ENCODE measurements at places on chromosomes 3 and 15. TPM values are rescaled to one million over a fixed set of nuclear protein-coding genes. Genes with fewer than 3 reads are reported as not detected.

Gene SLC15A2
- total RNA-seq = 0.77 TPM

Gene SEMA3G
- total RNA-seq = 23.1 TPM

Gene CAV3
- total RNA-seq = not detected

Gene CGNL1
- total RNA-seq = 40.0 TPM

Gene ADGRG7
- total RNA-seq = not detected

Gene GP9
- total RNA-seq = not detected

DNA sequence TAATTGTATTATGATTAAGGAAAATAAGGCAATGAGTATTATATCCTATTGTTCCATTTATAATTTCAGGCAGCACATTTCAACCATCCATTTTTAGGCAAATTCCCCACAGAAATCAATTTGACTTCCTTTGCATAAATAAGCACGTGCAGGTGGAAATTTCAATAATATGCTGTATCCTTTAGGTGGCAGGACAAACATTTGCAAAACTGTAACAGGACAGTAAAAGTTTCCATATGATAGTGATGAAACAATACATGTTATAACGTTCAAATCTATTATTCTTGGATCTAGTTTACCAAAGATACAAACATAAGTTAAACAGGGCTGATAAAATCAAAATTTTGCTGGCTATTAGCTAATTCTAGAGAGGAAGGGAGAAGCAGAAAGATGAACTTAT, 8.5 kb downstream of the UACA start:
- H3K27me3 ChIP-seq = no peaks in the 10 kb centered on the region
- no peaks in the 10 kb centered on the region for H3K36me3 ChIP-seq
- H3K27ac ChIP-seq = no peak overlapping the region
- H3K4me1 ChIP-seq = peaks cover 4% of the 10 kb centered on the region

- H3K27me3 ChIP-seq = no peaks in the 10 kb centered on the region
- H3K4me1 ChIP-seq = peaks cover 32% of the 10 kb centered on the region
- H3K27ac ChIP-seq = peak overlapping the region; percentile 89
- no peak for DNase-seq
These were observed 9.6 kb downstream of the VGLL4 start for GRCh38 chr3:11634081-11634635.

DNA sequence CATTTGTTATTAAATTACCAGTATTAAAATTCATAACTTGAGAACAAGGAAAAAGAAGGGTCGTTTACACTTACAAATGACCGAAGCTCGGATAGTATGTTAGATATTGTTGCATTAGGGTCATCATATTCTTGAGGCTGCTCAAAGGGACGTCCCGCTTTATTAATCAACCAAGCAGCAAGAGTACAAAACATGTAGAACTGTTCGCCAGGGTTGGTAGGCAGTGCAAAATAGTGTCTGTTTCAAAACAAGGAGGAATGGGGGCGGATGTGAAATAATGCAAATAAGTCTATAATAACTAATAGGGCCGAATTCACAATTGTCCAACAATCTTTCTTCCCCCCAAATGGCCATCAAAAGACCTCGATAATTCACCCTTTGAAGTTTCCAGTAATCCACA, 2.9 kb downstream of the IFT57 start:
- no peak for DNase-seq
- H3K27me3 ChIP-seq = no peaks in the 10 kb centered on the region
- H3K36me3 ChIP-seq = no peaks in the 10 kb centered on the region
- no peak overlapping the region for H3K27ac ChIP-seq
- H3K4me3 ChIP-seq = no peak overlapping the region

DNA sequence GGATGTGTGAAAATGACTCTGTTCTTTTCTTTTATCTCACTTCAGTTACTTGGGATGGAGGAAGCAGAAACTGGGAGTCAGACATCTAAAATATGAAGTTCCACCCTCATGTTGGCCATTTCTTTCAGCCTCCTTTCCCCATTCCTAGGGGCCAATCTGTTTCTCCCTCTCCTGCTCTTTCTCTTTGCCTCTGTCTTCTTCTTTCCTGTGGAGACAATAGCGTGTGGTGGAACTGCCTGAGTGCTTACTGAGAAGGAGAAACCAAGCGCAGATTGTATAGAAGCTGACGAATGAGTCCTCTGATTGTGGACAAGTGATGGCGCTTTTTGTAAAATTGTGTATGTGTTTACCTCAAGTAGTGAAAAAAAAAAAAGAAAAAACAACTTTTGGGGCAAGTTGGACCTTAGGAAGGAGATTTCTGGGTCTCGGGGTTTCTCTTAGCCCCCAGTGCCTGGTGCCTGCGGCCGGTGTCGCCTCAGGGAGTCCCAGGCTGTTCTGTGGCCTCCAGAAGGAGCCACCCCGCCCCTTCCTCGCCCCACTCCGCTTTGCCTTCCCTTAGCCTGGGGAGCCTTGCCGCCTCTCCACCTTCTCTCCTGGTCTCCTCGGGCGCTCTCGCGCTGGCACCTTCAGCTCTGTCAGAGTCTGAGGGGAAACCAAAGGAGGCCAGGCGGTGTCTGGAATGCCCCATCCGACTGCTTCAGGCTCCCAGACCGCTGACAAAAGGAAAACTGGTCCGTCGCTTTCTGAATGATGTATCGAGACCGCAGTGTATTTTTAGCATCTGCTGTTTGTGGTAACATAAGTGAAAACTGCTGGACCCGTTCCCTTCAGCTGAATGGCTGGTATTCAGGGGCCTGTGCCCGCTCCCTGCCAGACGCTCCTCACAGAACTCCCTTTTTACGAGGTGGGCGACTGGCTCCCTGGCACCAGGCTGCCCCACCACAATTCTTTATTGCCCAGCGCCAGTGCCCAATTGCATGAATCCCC, 30.1 kb downstream of the SCG5 start:
- no peaks in the 10 kb centered on the region for H3K27me3 ChIP-seq
- no peak overlapping the region for H3K27ac ChIP-seq
- no peak for DNase-seq
- H3K4me1 ChIP-seq = no peaks in the 10 kb centered on the region
- H3K36me3 ChIP-seq = no peaks in the 10 kb centered on the region

DNA sequence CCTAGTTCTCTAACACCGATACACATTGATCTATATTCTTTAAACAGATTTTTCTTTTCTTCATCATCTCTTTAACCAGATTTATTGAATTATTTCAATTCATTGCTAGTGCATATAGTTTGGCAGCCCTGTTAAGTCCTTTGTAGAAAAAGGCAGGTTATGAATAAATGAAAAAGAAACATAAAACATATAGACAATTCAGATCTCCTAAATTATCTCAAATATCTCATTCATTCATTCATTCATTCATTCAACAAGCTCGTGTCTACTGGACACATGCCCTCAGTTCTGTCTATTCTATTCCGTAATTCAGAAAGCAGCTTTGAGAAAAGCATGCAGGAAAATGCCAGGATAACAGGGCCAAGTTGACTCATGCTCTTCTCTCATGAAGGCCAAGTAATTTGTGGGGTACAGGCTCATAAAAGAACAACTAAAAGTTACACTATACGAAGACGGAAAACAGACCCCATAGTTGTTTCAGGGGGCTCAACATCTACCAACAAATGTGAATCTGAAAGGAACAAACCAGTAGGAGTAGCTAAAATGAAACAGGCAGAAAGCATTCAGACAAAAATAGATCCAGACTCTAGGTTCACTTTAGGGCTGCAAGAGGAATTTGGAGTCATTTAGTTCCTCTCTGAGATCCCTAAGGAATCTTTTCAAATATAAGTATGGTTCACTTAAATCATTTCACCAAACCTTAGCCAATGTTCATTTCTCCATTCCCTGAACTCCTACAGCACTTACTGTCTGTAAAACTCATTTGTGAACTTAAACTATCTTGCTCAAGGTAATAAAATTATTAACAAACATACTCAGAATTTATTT, 7.5 kb downstream of the ZNF148 start:
- H3K4me3 ChIP-seq = no peak overlapping the region
- H3K27ac ChIP-seq = no peak overlapping the region

DNA sequence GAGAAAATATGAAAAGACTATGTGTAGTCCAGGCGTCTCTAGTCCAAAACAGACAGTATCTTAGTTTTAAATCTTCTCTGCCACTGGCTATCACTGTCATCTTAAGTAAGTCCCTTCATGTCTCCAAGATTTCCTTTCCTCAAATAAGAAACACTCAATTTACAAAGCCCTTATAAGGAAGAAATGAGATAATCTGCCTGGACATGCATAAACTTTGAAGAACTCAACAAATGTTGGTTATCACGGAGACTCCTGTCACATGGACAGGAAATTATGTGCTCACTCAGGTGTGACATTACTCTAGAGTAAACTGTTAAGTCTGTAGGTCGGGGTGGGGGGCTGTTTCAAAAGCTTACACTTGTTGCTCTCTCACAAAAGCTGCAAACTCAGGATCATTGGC, 91.9 kb downstream of the IMPG2 start:
- no peak overlapping the region for H3K4me3 ChIP-seq
- H3K27ac ChIP-seq = no peak overlapping the region
- H3K27me3 ChIP-seq = no peaks in the 10 kb centered on the region

DNA sequence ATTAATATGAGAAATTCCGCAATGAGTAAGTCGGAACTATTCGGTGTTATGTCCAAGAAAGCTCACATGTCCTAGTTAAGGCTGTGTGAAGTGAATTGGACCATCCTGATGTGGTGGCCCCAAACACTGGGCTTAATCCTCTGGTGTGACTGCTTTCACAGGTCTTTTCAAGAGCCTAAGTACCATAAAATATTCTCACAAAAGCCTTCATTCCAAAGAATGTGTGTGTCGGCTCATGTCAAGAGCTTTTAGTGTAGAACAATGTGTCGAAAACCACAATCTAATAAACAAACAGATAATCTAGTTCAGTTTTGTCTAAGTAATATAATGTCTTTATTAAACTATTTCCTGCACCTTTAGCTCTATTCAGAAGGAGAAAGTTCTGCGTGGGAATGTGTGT, 311.4 kb downstream of the LPP start:
- no peak overlapping the region for H3K27ac ChIP-seq
- no peak for DNase-seq
- no peak overlapping the region for H3K4me3 ChIP-seq
- no peaks in the 10 kb centered on the region for H3K36me3 ChIP-seq
- H3K4me1 ChIP-seq = peaks cover 6% of the 10 kb centered on the region
- H3K27me3 ChIP-seq = no peaks in the 10 kb centered on the region

GRCh38 chr3:58858126-58858525, 191.6 kb upstream of the FAM3D start:
- H3K4me1 ChIP-seq = no peaks in the 10 kb centered on the region
- H3K4me3 ChIP-seq = no peak overlapping the region
- H3K36me3 ChIP-seq = no peaks in the 10 kb centered on the region
- DNase-seq = no peak

GRCh38 chr3:171564748-171565480, 104.7 kb upstream of the TNIK start:
- no peak overlapping the region for H3K27ac ChIP-seq
- no peaks in the 10 kb centered on the region for H3K27me3 ChIP-seq
- no peaks in the 10 kb centered on the region for H3K4me1 ChIP-seq
- no peak overlapping the region for H3K4me3 ChIP-seq

DNA sequence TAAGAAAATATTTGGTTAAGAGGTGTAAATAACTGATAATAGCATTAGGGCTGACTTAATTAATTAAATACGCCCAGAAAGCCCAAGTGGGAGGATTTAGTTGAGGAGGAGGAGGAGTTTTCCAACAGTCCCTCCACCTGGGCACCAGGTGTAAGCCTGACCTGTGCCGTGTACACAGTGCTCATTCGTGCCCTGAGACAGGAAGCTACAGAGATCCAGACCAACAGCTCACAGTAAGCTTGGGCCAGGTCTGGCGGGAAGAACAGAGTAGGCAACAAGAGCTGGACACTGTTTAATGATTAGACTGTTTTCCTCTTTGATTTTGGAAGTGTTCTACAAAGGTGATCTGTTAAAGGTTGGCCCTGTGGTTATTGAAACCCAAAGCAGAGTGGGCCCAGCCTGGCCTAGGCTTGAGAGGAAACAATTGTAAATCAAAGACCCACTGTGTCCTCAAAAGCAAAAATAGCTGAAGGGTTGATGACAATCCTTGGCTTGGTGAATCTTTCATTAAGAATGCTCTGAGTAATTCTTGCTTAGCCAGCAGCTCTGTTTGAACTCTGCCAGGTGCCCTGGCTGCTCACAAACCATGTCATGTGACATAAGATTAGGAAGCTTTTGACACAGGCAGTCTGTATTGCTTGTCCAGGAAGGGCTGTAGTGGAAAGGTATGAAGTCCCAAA, 13.8 kb downstream of the SQOR start:
- no peak for DNase-seq
- H3K4me3 ChIP-seq = no peak overlapping the region
- no peak overlapping the region for H3K27ac ChIP-seq

GRCh38 chr3:59017617-59017984, 32.2 kb downstream of the CFAP20DC start:
- H3K36me3 ChIP-seq = no peaks in the 10 kb centered on the region
- DNase-seq = no peak
- H3K4me3 ChIP-seq = no peak overlapping the region
- H3K27ac ChIP-seq = no peak overlapping the region

- peak within 1 kb of the TSS; percentile 60 for H3K4me3 ChIP-seq
- H3K4me1 ChIP-seq = no peaks in the 10 kb centered on the region
- no peaks in the 10 kb centered on the region for H3K36me3 ChIP-seq
- H3K27me3 ChIP-seq = no peaks in the 10 kb centered on the region
- peak; percentile 69 for DNase-seq
These were observed at the start of the genes SNRPN and SNURF for GRCh38 chr15:24954783-24955530. TSS of gene SNRPN (plus strand) at chr15:24954987. CDS start at chr15:24974454, 19,467 bp downstream. TSS of gene SNURF (plus strand) at chr15:24954987. CDS start at chr15:24955049, 62 bp downstream.

- no peak overlapping the region for H3K4me3 ChIP-seq
- no peak overlapping the region for H3K27ac ChIP-seq
- no peaks in the 10 kb centered on the region for H3K4me1 ChIP-seq
- no peak for DNase-seq
- no peaks in the 10 kb centered on the region for H3K36me3 ChIP-seq
- H3K27me3 ChIP-seq = no peaks in the 10 kb centered on the region
These were observed 273.4 kb downstream of the IGSF11 start for GRCh38 chr3:118761291-118761606.

DNA sequence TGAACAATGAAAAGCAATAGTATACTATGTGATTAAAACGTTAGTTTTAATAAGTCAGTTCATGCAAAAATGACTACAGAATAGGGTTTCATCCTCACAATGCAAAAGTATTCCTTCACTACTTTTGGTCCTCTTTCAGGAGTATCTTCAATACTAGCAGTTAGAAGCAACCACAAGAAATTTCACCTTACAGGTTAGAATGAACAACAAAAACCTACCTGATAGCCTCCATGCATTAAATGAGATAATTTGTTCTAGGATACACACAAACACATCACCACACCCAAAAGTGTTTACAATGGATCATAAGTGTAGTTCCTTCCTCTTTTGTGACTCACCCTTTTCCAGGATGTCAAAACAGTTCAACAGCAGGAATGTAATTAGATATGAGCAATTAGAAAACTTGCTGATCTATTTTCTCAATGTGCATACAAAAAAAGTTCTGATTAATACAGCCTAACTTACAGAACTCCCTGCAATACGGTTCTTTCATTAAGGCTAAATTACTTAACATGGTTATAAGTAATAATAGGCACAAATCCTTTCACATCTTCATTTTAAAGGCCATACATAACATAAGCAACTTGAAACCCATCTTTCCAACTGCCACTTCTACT, 21.6 kb downstream of the UACA start:
- no peak overlapping the region for H3K4me3 ChIP-seq
- H3K4me1 ChIP-seq = no peaks in the 10 kb centered on the region
- DNase-seq = no peak
- H3K27ac ChIP-seq = peak overlapping the region; percentile 59
- no peaks in the 10 kb centered on the region for H3K27me3 ChIP-seq

- no peak overlapping the region for H3K27ac ChIP-seq
- no peaks in the 10 kb centered on the region for H3K27me3 ChIP-seq
- DNase-seq = no peak
- H3K4me3 ChIP-seq = no peak overlapping the region
- H3K4me1 ChIP-seq = no peaks in the 10 kb centered on the region
- no peaks in the 10 kb centered on the region for H3K36me3 ChIP-seq
These were observed 43.9 kb downstream of the UBE3A start for GRCh38 chr15:25394898-25395297.

GRCh38 chr3:40179016-40179415, 130.5 kb upstream of the EIF1B start:
- DNase-seq = peak; percentile 50
- H3K27ac ChIP-seq = no peak overlapping the region
- H3K27me3 ChIP-seq = no peaks in the 10 kb centered on the region
- H3K4me3 ChIP-seq = no peak overlapping the region
- no peaks in the 10 kb centered on the region for H3K4me1 ChIP-seq
